ENCODE measurements at places on chromosomes 4 and X.
A peak's percentile ranks its signal among the peaks of the same experiment; 100 is the strongest.

GRCh38 chr4:168832763-168833575 is 177.1 kb downstream of the CBR4 start:
- no peak for DNase-seq

GRCh38 chr4:118834070-118834469 is 1.9 kb downstream of the SEC24D start:
- no peak for DNase-seq

- DNase-seq: no peak
These were observed 37.6 kb downstream of the ZBTB49 start for GRCh38 chr4:4327652-4328121.

DNA sequence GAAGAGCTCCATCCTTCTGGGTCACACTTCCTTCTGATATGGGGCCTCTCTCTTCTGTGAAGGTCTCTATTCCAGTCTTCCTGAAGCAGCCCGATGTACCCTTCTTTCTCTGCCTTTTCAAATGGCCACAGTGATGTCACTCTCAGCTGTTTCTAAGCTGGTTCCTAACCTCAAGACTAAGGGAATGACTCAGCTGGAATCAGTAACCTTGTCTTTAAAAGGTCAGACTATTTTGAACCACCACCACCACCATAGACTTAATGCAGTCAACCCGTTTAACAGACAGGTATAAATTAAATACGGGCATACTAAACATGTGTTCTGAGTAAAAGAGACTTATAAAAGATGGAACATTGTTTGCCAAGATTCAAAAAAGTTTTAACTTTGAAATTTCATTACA is 121.0 kb downstream of the PPA2 start:
- peak; percentile 39 for DNase-seq

DNA sequence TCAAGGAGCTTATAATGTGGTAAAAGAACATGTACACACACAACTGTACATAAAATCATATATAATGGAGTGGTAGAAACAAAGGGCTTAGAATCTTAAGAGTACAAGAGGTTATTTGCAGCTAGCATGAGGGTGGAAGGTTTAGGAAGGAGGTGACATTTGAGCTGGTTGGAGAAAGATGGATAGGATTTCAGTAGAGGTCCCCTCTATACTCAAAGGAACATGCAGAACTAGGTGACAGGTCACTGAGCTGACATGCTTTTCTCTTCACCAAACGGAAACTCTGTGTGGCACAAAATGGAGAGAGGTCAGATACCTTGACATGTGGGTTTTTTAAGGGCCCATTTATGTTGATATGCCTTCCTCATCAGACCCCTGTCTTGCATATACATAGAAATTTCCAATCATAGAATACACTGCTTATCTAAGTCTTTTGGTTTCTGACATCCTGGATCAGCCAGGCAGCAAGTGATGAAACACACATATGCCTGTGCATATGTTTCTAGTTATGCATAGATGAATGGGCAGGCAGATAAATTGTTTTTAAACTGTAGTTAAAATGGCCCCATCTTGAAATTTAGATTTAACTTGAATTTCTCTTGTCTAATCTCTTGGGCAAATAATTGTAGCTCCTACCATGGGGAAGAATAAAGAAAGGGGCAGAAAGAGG is 29.3 kb downstream of the CLCN5 start:
- no peak for DNase-seq

GRCh38 chrX:31260351-31260750 is 188.5 kb upstream of the FTHL17 start:
- no peak for DNase-seq

DNA sequence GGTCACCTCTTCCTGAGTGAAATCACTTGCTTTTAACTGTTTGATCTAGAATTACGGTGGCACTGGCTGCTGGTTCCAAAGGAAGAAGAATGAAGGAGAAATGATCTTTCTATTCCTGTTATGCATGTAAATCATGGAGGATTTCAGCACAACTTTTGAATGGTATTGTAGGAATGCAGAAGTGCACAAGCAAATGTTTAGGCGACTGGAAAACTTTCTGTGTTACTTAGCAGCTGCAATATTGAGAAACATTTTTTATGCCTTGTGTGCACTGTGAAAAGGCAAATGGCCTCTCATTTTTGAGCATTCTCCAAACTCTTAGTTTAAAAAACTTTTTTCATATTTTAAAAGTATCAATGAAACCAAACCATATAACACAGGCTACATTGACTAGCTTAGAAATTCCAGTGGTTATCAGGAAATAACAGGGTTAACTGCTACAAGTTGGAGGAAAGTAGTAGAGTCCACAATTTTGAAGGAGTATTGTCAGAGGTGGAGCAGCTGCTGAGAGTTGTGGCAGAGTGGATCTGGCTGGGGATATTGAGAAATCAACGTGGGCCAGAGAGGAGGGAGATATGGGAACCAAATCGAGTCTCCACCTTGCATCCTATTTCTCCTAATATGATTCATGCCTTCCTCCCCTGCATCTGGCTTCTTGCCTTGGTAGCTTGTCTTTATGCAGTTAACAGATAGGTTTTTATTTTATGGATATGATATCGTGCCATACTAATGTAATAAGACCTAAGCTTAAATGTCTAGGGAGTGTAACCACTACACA is 32.0 kb upstream of the FHL1 start:
- DNase-seq: no peak

DNA sequence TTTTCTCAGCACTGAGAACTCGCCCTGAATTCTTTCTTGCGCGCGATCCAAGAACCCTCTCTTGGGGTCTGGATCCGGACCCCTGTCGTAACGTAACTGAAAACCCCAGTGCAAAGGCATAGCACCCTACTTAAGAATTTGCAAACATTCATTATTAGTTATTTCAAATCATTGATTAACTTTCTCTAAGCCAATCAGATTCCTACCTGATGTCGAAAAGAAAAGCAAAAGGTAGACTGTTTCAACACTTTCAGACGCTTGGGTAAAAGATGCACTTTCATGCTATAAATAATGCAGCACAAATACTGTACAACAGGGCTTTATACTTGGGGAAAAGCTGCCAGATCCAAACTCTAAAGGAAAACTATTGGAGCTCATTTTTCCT is 817 bp upstream of the WDR19 start:
- DNase-seq: no peak

- peak; percentile 34 for DNase-seq
These were observed 4.0 kb downstream of the MRFAP1L1 start for GRCh38 chr4:6705646-6706045.

DNA sequence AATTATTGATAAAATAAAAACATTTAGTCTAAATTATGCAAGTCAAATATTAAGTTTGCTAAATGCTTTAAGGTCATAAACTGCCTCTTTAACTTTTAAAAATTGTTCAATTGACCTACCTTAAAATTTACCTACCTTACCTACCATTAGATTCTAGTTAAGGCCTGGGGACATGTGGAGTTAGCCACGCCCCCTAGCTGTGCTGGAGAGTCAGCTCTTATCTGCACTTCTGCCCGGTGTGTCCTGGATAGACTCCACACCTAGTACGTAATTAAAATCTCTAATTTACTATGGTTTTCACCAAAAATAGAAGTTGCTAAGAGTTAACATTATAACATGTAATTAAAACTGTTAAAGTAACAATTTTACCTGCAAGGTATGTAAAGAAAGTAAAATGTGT is 22.7 kb downstream of the TENM3 start:
- DNase-seq: no peak

DNA sequence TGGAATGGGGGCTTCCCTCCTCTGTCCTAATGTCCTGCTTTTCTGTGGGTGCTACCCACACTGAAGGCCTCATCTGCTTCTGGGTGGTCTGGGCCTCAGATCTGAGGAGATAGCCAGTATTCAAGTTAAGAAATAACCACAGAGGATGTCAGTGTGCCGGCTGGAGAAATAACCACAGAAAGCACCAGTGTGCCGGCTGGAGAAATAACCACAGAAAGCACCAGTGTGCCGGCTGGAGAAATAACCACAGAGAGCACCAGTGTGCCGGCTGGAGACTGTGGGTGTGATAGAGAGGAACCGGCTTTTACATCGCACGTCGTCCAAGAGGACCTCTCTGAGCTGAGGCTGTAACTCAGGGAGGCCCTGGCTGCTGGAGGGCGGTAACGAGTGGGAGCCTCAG is 65.7 kb upstream of the PSAPL1 start:
- no peak for DNase-seq

- DNase-seq: no peak
These were observed 16.2 kb upstream of the S100G start for GRCh38 chrX:16633754-16634153.

DNA sequence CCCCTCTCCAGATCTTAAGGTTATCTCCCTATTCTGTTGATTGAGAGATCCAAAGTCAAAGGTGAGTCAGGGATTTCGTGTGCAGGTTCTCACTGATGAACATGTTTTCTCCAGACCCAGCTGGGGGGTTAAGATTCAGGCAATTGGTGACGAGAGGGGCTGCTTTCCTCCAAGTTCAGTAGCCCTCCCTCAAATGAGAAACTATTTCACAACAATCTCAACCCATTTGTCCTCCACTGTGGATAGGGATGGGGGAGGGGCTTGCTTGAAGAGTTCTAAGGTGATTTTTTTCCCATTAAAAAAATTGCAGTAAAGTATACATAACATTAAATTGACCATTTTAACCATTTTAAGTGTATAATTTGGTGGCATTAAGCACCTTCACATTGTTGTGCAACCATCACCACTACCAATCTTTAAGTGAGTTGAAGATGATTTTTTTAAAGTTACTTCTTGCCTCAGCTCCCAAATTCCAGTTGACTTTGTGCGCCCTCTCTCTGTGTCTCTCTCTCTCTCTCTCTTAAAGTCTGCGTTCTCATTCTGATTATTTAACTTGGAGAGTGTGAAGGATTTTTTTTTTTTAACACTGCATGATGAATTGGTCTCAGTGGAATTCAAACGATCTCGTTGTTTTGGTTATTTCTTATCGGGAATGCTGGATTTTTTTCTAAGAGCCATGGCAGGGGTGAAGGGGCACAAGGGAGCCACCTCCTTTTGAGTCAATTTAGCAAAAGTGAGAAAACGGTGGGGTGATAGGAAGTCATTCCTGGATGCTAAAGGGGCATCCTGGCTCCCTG is 175.9 kb downstream of the SHROOM3 start:
- DNase-seq: no peak

DNA sequence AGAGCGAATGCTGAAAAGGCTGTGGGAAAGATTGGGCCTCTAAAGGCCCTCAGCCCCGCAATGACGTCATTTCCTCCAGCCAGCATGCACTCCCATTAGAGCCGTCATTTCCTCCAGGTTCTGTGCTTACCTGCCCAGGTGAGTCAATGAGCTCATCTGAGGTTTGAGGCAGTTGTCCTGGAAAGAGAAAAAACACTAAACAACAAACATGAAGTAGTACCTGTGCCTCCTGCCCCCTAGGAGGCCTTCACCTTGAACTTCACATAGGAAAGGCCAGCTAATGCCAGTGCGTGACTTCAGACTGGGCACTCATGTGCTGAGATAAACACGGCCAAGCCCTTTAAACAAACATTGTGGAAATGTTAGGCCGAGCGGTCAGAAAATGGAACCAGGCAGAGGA is 55.9 kb downstream of the FHDC1 start:
- DNase-seq: no peak

DNA sequence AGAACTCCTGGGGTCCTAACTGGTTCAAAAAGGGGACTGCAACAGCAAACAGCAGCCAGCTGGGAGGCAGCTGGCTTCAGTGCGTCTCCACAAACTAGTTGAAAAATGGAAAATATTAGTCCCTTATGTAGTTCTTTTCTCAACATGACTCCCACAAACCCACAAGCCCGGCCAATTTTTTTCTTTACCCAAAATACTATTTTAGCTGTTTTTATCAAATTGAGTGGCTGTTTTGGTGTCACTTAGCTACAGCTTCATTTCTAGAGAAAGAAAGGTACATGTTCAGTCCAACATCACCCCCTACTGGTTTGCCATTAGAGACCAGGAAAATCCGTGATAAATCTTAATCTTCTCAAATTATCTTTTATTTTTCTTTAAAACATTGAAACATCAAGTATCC is 97.2 kb downstream of the GUCY2F start:
- DNase-seq: peak; percentile 14

- DNase-seq: no peak
These were observed 22.2 kb upstream of the USP53 start for GRCh38 chr4:119190354-119190753.

DNA sequence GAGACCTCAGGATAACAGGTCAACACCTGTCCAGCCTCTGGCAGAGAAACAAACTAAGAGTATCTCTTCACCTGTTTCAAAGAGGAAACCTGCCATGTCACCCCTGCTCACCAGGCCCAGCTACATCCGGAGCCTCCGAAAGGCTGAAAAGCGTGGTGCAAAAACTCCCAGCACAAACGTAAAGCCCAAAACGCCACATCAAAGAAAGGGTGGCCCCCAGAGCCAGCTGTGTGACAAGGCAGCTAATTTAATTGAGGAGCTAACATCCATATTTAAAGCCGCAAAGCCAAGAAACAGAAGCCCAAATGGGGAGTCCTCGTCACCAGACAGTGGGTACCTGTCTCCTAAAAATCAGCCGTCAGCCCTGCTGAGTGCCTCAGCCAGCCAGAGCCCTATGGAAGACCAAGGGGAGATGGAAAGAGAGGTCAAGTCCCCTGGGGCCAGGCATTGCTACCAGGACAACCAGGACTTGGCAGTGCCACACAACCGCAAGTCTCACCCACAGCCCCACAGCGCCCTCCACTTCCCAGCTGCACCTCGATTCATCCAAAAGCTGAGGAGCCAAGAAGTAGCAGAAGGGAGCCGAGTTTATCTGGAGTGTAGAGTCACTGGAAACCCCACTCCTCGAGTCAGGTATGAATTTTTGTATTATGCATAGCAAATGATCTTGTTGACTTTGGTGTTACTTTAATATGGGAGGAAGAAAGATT is 15.1 kb downstream of the PALLD start:
- peak; percentile 55 for DNase-seq

GRCh38 chr4:87209696-87210095 is 10.7 kb downstream of the KLHL8 start:
- DNase-seq: peak; percentile 26

- no peak for DNase-seq
These were observed 59.0 kb upstream of the WDR1 start for GRCh38 chr4:10175626-10176025.

DNA sequence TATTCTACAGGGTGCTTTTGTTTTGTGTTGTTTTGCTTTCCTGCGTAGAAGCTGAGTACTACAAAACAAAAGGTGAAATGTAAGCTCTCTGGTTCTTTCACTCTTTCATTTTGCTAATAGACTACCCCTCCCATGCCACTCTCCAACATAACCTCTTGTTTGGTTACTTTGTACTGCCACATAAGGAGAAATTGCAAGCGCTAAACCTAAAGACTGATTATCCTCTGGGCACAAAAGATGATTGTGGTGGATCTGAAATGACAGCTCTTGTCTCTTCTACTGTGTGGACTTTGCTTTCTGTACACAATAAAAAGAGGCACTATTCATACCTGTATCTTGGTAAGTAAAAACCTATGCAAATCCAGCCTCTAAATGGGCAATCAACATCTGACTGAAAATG is 5.3 kb downstream of the MBNL3 start:
- DNase-seq: no peak

- DNase-seq: no peak
These were observed 2.8 kb upstream of the LIN54 start for GRCh38 chr4:83013420-83013867.

GRCh38 chr4:113756005-113756410 is 5.5 kb downstream of the CAMK2D start:
- peak; percentile 83 for DNase-seq

- DNase-seq: no peak
These were observed 33.4 kb downstream of the METTL14 start for GRCh38 chr4:118718511-118719170.

GRCh38 chrX:7047951-7048350 is 99.6 kb upstream of the STS start:
- DNase-seq: no peak
